Activated T-helper 17 cell treated with anti-CD3 and anti-CD28 coated beads, Interleukin-2, amount 50 U/mL, for 72 hours (primary cell): ENCODE measurements at places on chromosomes 5 and 9. TPM values are rescaled to one million over a fixed set of nuclear protein-coding genes. Genes with fewer than 3 reads are reported as not detected.

DNA sequence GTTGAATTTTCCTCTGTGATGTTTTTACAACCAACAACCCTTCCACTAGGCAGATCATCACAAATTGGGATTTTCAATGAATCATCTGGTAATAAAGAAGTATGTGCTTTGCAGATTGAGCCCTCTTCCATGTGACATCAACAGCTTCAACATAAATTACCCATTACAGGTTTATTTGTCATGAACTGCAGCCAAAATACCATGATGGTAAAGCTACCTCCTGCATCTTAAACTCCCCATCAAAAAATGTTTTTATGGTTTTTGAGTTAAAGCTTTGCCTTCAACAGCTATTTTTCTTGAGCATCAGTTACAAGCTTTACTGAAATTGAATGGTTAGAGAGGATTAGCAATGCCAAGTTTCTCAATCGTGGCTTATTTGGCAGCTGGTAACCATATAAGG is 211.4 kb upstream of the TUSC1 start:
- ATAC-seq: no peak

The ATP10B gene
- not detected for total RNA-seq

The FBP2 gene
- total RNA-seq: not detected

GRCh38 chr5:67319935-67320725 is 123.5 kb upstream of the CD180 start:
- no peak for ATAC-seq

The C5orf52 gene
- not detected for total RNA-seq

- no peak for ATAC-seq
Measured at GRCh38 chr5:146359836-146360235, 21.2 kb downstream of the POU4F3 start.

DNA sequence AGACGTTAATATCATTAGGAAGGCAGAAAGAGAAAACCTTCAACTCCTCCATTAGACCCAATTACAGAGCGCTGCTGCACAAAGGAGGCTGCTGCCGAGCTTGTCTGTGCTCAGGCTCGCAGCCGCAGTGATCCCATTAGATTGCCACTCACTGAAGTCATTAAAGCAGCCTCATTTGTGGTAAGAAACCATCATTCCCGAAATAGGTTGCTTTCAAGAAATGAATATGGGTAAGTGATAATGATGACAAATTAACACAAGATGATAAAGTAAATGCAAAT is 137.2 kb downstream of the CAVIN4 start:
- no peak for ATAC-seq

- no peak for ATAC-seq
Measured at GRCh38 chr9:77464661-77465060, 183.5 kb downstream of the GNA14 start.

The PCDHB5 gene
- not detected for total RNA-seq

GRCh38 chr5:111348661-111349329 is 124.6 kb downstream of the CAMK4 start:
- no peak for ATAC-seq

The MCTP1 gene
- not detected for total RNA-seq

The TTC23L gene
- not detected for total RNA-seq

DNA sequence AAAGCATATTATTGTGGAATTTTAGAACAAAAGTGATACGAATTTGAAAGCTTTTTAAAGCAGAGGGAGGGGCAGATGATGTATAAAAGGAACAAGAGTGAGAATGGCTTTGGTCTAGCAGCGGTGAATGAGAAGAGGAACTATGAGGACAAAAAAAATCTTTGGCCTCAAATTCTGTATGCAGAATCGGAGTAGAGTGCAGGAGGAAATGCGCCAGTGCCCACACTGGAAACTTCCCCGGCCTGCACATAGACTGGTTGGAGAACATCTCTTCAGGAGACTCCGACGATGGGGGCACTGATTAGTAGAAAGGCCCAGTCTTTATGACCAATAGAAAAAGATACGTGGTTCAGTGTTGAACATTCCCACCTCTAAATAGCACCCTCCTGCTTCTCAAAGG is 51.3 kb downstream of the SLC46A2 start:
- ATAC-seq: no peak

GRCh38 chr5:107286447-107287098 is 384.2 kb downstream of the EFNA5 start:
- ATAC-seq: no peak

DNA sequence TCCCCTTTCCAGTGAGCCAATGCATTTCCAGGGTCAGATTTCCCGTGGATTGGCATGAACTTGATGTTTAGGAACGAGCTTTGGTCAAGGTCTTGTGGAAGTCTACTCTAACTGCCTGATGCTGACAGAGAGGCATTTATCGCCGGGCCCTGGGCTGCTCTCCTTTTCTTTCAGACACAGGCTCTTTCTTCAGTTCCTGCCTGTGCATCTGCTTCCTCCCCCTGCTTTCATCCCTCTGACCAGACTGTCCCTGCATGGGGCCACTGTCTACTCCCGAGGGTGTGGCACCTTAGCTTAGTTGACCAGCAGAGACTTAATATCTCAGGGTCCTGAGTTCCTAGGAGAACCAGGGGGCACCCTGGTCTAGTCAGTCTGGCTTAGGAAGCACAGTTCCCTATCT is 41.2 kb downstream of the RALGPS1 start:
- ATAC-seq: no peak

The PCDHGA6 gene
- total RNA-seq: 0.40 TPM

The CBY3 gene
- total RNA-seq: not detected

The TNC gene
- total RNA-seq: not detected

GRCh38 chr5:146291421-146292074 is 47.1 kb upstream of the POU4F3 start:
- no peak for ATAC-seq

GRCh38 chr5:139223481-139223880 is 25.3 kb upstream of the SIL1 start:
- ATAC-seq: no peak
